Central memory CD8-positive, alpha-beta T cell (primary cell): ENCODE measurements at places on chromosomes 6 and 20.

DNA sequence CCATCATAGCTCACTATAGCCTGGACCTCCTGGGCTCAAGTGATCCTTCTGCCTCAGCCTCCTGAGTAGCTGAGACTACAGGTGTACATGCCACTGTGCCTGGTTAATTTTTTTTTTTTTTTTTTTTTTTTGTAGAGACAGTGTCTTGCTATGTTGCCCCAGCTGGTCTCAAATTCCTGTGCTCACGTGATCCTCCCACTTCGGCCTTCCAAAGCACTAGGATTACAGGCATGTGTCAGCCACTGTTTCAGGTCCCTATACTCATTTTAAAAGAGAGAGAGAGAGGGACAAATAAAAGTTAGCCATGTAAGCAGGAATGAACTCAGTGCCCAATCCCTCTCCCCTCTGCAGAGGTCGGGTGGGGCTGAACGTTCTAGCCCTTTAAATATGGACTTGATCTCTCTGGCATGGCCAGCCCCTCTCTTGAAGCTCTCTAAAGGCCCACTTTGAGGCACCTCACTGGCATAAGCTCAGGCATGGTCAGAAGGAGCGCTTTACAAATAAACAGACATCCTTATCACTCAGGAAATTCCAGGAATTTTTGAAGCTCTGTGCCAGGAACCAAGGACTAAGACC is 9.0 kb upstream of the SERPINB1 start:
- no peak overlapping the region for H3K4me3 ChIP-seq
- peaks cover 44% of the 10 kb centered on the region for H3K4me1 ChIP-seq
- H3K27me3 ChIP-seq: no peaks in the 10 kb centered on the region
- H3K27ac ChIP-seq: no peak overlapping the region

- no peaks in the 10 kb centered on the region for H3K27me3 ChIP-seq
- peaks cover 32% of the 10 kb centered on the region for H3K4me1 ChIP-seq
- no peaks in the 10 kb centered on the region for H3K36me3 ChIP-seq
- DNase-seq: no peak
- no peak overlapping the region for H3K27ac ChIP-seq
Observed at GRCh38 chr6:111472933-111473435, 10.0 kb downstream of the REV3L start.

DNA sequence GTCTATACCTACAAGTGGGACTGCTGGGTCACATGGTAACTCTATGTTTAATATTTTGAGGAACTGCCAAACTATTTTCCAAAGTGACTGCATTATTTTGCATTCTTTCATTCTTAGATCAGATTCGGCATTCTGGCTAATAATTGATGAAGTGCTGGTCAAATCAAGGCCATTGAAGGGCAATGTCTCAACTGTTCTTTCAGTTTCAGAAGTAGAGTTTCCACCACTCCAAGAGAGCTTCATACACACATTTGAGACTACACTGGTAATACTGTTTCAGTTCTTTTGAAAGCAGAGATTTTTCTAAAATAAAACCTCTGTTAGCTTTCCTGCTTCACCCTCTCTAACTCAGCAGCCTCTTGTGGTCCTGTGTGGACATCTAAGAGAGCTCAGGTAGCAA is 154.5 kb downstream of the CFAP61 start:
- no peak for DNase-seq
- H3K4me1 ChIP-seq: no peaks in the 10 kb centered on the region
- no peaks in the 10 kb centered on the region for H3K36me3 ChIP-seq
- no peak overlapping the region for H3K4me3 ChIP-seq

DNA sequence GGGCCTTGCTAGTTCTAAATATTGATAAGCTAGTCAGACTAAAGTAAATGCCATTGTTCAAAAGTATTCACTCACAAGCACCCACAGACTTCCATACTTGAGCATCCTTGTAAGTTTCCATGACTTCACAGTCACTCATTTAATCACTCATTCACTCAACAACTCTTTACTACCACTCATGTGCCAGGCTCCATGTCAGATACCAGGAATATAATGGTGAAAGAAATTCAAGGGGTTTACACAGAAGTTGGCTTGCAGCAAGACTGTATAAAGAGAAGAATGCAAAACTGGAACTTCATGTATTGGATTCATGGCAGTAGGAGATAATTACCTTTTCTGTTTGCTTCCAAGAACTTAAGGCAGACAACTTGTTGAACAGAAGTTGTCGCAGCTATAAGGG is 36.6 kb downstream of the ADGRF1 start:
- H3K36me3 ChIP-seq: no peaks in the 10 kb centered on the region
- no peaks in the 10 kb centered on the region for H3K4me1 ChIP-seq
- DNase-seq: no peak
- no peaks in the 10 kb centered on the region for H3K27me3 ChIP-seq
- no peak overlapping the region for H3K27ac ChIP-seq
- no peak overlapping the region for H3K4me3 ChIP-seq

GRCh38 chr20:8036771-8037170 is 17.2 kb upstream of the TMX4 start:
- no peaks in the 10 kb centered on the region for H3K36me3 ChIP-seq
- no peak for DNase-seq
- no peak overlapping the region for H3K27ac ChIP-seq
- H3K27me3 ChIP-seq: peaks cover 4% of the 10 kb centered on the region
- H3K4me1 ChIP-seq: no peaks in the 10 kb centered on the region
- no peak overlapping the region for H3K4me3 ChIP-seq

DNA sequence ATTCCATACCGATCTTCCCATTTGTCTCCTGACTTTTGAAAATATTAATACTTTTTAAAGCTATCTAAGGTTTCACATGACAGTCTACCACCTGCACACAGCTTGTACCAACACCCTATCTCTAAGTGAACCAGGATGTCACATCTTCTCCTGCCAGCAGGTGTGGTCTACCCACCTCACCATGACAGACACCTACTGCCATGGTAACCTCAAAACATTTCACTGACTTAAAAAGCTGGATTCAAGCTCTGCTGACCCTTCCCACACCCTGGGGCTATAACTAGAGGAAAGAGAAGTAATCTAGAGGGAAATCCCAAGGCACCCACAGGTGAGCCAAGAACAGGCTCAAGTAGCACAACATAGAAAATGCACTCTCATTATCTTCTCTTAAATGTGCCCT is 1.2 kb downstream of the SLC17A3 start:
- H3K4me1 ChIP-seq: peaks cover 26% of the 10 kb centered on the region
- H3K27me3 ChIP-seq: no peaks in the 10 kb centered on the region
- peak overlapping the region; percentile 74 for H3K27ac ChIP-seq
- no peak overlapping the region for H3K4me3 ChIP-seq
- peak; percentile 41 for DNase-seq
- H3K36me3 ChIP-seq: peaks cover 2% of the 10 kb centered on the region

DNA sequence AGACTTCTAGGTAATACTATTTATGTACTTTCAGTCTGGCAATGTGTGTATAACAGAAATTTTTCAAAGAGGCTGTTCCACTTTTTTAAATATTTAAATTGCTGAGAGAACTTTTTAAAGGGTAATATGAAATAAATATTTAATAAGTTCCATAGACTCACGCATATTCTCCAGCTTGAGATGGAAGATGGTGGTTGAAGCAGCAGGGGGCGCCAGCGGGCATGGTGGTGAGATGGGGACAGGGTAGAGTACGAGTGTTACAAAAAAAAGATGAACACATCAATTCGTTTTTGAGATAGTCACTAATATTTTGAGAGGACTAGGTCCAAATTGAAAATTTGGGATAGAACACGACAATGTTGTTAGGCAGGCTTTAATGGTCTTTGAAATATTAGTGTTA is 68.4 kb downstream of the RSPO3 start:
- no peak for DNase-seq
- H3K4me1 ChIP-seq: no peaks in the 10 kb centered on the region
- no peak overlapping the region for H3K4me3 ChIP-seq
- H3K36me3 ChIP-seq: no peaks in the 10 kb centered on the region
- H3K27ac ChIP-seq: no peak overlapping the region
- peaks cover 18% of the 10 kb centered on the region for H3K27me3 ChIP-seq
